ENCODE measurements at places on chromosomes 4 and X.

- no peak for DNase-seq
Observed at GRCh38 chrX:98071331-98071730, 1187.6 kb downstream of the RPA4 start.

GRCh38 chr4:167052631-167053091 lies 181.6 kb downstream of the SPOCK3 start:
- DNase-seq = no peak

DNA sequence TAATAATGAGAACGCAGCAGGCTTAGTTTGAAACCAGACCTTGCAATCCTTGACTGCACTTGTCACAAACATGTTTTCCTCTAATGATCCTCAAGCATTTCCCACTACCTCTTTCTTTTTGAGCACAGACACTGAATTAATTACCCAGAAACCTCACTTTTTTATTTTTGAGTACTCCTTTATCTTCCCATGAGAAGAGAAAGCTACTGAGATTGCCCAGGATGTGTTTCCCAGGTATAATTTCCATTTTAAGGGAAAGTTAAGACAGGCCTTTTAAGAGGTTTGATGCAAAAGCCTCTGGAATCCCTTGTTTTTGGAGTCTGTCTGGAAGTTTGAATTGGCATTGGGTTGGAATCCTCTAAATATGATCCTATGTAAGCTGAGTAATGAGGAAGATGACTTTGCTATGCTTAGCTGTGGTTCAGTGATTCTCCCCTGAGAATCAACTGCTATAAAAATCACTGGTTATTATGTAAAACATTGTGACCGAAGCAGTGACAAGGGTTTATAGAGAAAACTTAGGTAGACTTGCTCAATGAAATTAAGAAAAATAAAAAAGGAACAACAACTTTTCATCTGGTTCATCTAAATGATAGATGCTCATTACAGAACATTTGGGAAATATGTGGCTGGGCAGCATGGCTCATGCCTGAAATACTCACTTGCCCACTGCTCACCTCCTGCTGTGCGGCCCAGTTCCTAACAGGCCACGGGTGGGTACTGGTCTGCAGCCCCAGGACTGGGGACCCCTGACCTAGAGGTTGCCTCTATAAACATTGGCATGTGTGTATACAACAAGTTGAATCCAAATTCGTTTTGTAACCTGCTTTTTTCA lies 10.8 kb upstream of the RHOH start:
- no peak for DNase-seq

- DNase-seq = no peak
Observed at GRCh38 chrX:53188763-53189162, 36.2 kb downstream of the KDM5C start.

DNA sequence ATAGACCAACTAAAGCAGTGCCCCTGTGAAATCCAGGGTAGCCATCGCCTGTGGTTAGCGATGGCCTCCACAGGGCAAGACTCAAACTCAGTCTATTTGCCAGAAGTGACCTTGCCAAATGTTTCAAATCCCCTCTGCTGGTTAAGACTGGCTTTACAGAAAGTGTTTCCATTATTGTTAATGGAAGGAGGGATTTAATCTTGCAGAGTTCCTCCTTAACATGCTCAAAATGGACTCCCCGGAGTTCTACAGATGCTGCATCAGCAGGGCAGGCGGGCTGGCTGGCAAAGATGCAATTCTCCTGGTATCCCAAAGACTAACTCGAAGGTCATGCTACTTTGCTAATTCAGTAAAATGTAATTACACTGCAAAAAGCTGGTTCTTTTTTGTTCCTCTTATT lies 313.0 kb upstream of the SLC7A11 start:
- no peak for DNase-seq

GRCh38 chr4:140076307-140076706 lies 77.7 kb downstream of the MAML3 start:
- DNase-seq = no peak

GRCh38 chr4:89929425-89930159 lies 34.9 kb downstream of the MMRN1 start:
- no peak for DNase-seq

DNA sequence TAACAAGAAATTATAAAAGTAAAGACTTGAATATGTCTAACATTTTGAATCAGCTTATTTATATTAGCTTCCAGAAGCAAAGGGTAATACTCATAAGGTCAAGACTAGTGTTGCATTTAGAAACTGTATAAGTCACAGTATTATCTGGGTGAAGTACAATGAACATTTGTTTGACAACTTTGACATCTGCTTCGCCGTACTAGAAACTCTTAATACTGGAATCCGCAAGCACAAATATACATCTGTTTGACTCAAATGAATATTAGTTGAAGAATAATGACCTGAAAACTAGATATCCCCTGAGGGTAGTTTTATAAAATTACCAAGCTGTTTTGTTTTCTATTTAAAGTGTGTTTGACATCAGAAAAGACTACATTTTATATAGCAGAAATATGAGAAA lies 135.4 kb upstream of the ATOH1 start:
- DNase-seq = no peak

GRCh38 chr4:10061650-10062415 lies 40.5 kb upstream of the SLC2A9 start:
- no peak for DNase-seq

- no peak for DNase-seq
Observed at GRCh38 chr4:78169728-78170127, 112.6 kb downstream of the FRAS1 start.

GRCh38 chr4:159455675-159456237 lies 352.9 kb downstream of the RAPGEF2 start:
- no peak for DNase-seq

- no peak for DNase-seq
Observed at GRCh38 chr4:151717314-151717713, 43.5 kb downstream of the GATB start.

DNA sequence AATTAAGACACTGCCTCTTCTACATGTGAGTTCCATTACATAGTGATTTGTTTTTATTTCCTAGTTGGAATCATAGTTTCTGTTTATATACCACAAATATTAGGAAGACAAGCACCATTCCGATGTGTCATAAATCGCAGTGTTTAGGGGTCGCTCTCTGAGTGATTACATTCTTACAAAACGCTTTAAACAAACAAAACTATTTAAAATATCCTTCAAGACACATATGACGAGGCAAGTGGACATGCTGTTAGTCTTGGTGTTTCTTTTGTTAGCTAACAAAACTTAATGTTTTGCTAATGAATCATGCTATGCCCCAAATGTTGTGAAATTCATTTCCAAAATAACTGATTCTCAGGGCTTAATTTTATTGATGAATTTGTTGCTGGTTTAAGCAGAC lies 1219.3 kb upstream of the PRKX start:
- no peak for DNase-seq

DNA sequence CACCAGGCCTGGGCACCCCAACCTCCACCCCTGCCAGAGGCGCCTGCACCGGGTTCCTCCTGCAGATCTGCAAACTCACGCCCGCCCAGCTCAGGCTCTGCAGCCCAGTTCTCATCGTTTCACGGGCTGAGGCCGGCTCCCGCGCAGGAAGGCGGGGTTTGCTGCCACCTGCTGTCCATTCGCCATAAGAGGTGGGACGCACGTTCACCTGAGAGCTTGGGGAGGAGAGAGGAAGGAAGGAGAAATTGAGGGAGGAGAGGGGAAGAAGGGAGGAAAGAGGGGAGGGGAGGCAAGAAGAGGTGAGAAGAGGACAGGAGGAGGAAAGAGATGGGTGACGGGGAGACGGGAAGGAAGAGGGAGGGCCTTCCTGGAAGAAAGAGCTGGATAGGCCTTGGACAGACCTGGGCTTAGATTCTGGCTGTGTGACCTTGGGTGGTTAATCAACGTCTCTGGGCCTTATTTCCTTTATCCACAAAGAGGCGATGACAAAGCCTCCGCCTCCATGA lies 114.5 kb downstream of the ADRA2C start:
- DNase-seq = no peak

DNA sequence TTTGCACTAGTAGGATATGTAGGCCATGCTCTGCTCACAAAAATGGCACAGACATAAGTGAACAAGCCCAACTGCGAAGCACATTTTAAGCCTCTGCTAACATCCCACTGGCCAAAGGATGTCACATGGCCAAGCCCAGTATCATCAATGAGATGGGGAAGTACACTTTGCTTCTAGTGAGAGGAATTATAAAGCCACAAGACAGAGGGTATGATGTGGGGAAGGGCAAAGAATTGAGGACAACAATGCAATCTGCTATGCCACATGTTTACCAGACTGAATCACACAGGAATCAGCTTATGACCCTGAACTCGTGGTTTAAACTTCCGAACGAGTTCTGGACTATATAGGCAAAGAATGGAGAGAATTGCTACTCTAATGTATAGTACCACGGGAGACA lies 39.1 kb downstream of the SUPT20HL1 start:
- no peak for DNase-seq

GRCh38 chr4:172844556-172844955 lies 324.1 kb upstream of the GALNT7 start:
- DNase-seq = no peak

- DNase-seq = no peak
Observed at GRCh38 chr4:163400911-163401310, 57.2 kb downstream of the NPY5R start.

GRCh38 chr4:113300471-113300928 lies 251.0 kb downstream of the ANK2 start:
- no peak for DNase-seq

GRCh38 chrX:130539721-130540321 lies 138.0 kb downstream of the RBMX2 start:
- DNase-seq = peak; percentile 2

DNA sequence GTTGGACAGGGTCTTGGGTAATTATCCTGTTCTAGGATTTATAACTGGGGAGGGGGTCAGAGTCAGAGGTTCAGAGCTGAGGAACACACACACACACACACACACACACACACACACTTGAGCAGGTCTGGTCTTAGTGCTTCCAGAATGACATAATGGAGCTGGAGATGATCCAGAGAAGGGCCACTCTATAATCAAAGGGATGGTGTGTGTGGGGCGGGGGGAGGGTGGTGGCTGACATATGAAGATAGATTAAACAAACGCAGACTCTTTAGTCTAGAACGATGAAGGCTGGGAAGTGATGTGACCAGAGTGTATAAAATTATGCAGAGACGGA lies 434 bp upstream of the TMEM255A start:
- no peak for DNase-seq

DNA sequence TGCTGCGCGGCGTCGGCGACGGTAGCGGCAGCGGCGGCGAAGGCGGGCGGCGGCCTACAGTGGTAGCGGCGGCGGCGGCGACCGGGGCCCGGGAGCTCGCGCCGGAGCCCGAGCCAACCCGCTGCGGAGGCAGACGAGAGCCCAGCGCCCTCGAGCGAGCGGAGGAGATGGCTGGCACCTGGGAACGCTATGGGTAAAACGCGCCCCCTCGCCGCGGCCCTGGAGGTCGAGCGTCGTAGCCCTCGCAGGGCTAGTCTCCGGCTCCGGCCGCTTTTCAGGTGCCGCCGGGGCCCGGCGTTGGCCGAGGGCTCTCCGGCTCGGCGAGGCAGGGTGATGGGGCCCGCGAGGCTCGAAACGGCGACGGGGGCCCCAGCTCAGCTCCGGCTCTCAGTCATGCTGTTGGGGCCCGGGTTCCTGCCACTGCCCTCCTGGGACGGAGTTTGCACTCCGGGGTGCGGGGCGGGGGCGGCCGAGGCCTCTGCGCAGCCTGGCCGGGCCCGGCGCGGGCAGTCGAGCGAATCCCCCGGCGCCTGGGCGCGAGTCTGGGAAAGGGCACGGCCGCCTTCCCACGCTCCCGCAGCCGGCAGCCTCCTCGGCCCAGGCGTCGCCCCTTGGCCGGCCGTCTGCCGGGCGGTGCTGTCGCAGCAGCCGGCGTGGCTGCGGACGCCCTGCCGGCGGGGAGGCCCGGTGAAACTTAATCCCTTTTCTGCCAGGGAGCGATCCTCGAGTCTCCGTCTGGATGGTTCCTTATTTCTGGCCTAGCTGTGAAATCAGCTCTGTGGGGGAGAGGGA lies 768 bp downstream of the MID2 start:
- DNase-seq = peak; percentile 2

GRCh38 chrX:77917294-77917933 lies 6.9 kb downstream of the ATP7A start:
- no peak for DNase-seq

DNA sequence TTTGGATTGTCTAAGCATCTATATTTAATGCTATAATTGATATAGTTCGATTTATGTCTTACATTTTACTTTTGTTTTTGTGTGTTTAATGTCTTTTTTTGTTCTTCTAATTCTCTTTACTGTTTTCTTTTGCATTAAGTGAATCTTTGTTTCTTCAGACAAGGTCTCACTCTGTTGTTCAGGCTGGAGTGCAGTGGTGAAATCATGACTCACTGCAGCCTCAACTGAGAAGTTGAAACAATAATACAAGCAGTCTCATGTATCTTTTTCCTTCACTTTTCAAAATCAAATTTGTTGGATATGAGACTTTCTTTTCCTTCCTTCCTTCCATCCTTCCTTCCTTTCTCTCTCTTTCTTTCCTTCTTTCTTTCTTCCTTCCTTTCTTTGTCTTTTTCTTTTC lies 1401.6 kb downstream of the ADGRL3 start:
- DNase-seq = no peak

Data from stimulated activated CD8-positive, alpha-beta memory T cell treated with anti-CD3 and anti-CD28 coated beads, Interleukin-4, amount 100 ng/mL, for 1 hour (primary cell).